ENCODE measurements at places on chromosomes 7 and 10. TPM values are rescaled to one million over a fixed set of nuclear protein-coding genes. Genes with fewer than 3 reads are reported as not detected.

FAM25G gene
- not detected for total RNA-seq

BUD31 gene
- total RNA-seq = 181 TPM

MCMBP gene
- total RNA-seq = 32.1 TPM

GRCh38 chr10:70145166-70145665 is 1.3 kb downstream of the TYSND1 start:
- no peak for ATAC-seq

GRCh38 chr7:155874010-155874409 is 61.7 kb upstream of the SHH start:
- no peak for ATAC-seq

VIPR2 gene
- not detected for total RNA-seq

CYP3A4 gene
- total RNA-seq = 0.18 TPM

RADIL gene
- total RNA-seq = 1.4 TPM

- no peak for ATAC-seq
These were observed 33.7 kb downstream of the CHST12 start for GRCh38 chr7:2437136-2437535.

MRLN gene
- 0.57 TPM for total RNA-seq
